ENCODE measurements at places on chromosomes 11 and 22.

GRCh38 chr11:12587333-12587991 lies 86.8 kb upstream of the TEAD1 start:
- DNase-seq = no peak

DNA sequence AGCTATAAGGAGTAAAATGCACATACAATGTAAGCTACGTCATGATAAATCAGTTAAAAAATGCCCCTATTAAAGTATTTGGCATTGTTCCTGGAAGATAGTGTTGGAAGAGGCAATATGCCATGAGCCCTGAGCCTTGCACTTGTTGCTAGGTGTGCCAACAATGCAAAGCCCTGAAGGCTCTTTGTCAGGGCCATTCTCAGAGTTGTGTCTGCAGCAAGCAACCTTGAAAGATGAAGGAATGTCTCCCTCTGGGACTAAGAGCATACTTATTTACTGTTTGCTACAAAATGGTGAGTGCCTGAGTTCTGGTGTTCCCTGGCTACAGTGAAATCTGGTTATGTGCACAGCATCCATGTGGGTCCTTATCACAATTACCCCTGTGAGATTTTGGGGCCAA lies 322.3 kb upstream of the FAT3 start:
- DNase-seq = no peak

DNA sequence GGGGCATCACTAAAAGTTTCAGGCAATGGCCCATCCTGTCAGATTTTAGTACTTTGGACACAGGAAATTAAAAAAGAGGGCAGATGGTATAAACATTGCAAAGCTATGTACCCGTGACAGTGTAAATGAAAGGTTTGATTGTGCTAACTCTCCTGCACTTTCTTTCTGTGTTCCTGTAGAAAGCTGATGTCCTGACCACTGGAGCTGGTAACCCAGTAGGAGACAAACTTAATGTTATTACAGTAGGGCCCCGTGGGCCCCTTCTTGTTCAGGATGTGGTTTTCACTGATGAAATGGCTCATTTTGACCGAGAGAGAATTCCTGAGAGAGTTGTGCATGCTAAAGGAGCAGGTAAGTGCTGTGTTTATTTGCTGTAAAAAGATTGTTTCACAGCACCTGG lies 10.3 kb downstream of the CAT start:
- DNase-seq = no peak

DNA sequence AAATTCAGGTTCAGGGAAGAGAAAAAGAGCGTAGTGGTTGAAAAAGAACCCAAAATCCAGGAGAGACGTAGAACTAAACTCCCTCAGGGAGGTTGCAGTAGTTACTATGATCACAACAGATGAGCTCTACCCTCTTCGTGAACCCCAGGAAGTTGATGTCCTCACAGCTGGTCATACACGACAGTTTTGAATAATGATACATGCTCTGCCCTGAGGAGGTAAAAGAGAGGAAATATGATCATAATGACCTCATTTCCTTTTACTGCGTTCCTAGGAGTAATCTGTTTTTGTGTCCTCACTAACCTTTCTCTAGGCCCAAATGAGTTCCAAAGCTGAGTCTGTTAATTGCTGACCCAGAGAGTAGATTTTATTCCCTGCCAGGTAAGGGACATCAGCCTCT lies 1.3 kb downstream of the PATE2 start:
- no peak for DNase-seq

DNA sequence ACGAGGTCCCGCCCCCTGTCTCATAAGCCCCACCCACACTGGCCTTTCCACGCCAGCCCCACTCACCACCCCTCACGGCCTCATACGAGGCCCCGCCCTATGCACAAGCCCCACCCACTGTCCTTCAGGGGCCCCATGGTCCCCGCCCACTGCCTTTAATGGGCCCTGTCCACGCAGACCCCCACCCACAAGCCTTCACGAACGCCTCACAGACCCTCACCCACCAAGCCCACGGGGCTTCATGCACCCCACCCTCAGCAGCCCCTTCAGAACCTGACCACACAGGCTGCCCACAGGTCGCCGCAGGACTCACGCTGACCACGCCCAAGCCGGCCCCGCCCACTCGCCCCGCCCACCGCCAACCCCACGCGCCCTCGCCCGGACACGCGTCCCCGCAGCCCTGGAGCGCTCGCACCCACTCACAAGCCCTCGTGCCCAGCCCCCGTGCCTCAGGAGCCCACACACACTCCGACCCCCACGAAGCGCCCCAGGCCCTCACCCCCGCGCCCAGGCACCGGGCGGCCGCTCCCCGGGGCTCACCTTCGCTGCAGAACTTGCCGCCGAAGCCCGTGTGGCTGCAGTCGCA lies 10.5 kb downstream of the NRXN2 start:
- no peak for DNase-seq

GRCh38 chr11:117992136-117992535 lies 5.9 kb downstream of the IL10RA start:
- no peak for DNase-seq

GRCh38 chr11:76803811-76804600 lies 20.9 kb downstream of the TSKU start:
- DNase-seq = no peak
